Stimulated activated CD4-positive, alpha-beta T cell treated with anti-CD3 and anti-CD28 coated beads, Interleukin-4, amount 100 ng/mL, for 48 hours (primary cell): ENCODE measurements at places on chromosomes 13 and 19.

DNA sequence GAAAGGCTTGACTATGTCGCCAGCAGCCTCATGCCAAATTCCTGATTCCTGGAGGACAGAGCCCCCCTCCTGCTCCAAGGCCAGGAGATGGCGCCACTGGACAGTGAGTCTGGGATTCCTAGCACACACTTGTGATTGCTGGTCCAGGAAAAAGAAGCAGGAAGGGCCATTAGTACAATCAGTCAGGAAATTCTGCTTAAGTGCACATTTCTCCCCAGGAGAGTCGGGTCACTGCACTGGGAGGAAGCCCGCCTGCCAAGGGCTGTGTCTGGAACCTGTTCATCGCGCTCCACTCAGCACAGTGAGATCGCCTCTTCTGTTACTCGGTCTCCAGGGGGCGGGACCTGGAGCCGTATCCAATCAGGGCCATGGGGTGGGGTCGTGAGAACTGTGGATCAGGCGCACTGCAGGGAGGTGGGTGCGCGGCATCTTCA, 65.1 kb downstream of the ZNF823 start:
- peak; percentile 17 for DNase-seq

GRCh38 chr19:2507109-2507508, 31.2 kb downstream of the GADD45B start:
- DNase-seq = no peak

DNA sequence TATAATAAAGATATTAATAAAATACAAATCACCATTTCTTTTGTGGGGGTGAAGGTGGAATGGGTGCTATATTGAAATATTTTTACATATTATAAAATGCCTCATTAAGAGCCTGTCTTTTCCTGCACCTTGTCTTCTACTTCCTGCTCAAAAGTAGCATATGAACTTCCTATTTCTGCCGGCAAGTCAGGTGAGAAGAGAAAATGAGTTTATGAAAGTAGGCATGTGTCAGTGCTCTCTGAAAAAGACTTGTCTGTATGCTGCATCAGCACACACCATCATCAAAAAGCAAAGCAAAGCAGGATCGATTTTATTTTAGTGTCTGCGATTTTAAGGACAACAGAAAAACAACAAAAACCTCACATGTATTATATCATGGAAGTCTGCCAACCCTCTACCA, 114.2 kb downstream of the RAP2A start:
- DNase-seq = no peak

DNA sequence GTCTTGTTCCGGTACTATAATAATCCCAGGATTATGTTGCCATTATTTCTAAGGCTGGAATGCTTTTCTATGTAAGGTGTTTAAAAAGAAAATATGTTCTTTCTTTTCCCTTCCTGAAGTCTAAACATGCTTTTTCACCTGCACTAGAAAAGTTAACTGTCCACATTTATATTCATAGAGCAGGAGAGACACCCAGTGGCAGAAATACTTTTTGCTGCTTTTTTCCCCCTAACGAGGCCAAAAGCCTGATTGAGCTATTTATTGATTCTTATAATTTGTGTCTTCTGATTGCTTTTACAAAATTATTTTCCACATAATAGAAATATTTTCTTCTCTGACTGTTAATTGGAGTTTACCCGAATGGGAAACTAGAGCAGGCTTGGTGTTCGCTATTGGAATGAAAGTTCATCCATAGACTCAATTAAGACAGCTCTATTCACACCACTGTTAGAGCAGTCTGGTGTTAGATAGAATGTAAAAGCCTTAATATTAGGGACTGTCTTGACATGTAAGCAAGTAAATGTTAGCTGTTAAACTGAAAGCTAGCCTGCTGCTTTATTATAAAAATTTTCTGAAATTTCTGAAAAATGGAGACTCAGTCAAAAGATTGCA, 15.8 kb downstream of the GPR180 start:
- DNase-seq = no peak

DNA sequence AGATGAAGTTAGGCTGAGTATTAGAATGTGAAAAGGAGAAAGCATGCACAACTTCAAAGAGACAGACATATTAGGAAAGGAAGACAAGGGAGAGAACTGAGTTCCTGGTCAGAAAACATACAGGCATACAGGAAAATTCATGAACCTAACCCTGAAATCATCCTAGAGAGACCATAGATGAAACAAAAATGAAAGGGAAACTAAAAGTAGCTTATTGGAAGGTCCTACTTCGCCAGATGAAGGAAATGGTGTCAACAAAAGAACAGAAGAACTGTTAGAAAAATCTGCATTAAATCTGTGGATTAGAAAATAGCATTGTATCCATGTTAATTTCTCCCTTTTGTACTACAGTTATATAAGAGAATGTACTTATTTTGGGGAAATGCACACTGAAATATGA, 169.0 kb upstream of the UFM1 start:
- DNase-seq = no peak

DNA sequence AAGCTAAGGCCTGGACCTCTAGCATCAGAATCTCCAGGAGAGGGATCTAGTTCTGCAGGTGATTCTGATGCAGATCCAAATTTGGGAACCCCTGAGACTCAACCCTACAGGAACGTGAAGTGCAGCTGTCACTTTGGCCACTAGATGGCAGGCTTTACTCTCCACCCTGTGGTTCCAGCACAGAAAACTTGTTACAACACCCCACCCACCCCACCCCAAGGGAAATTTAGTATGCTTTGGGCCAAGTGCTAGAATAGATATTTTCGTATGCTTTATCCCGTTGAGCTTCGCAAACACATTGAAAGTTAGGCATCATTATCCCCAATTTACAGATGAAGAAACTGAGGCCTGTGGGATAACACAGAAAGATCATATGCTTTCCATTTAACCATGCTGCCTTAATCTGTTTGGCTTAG, 232.0 kb downstream of the B3GLCT start:
- peak; percentile 45 for DNase-seq

- no peak for DNase-seq
Measured at GRCh38 chr19:38290631-38291147, 13.4 kb upstream of the C19orf33 start.

DNA sequence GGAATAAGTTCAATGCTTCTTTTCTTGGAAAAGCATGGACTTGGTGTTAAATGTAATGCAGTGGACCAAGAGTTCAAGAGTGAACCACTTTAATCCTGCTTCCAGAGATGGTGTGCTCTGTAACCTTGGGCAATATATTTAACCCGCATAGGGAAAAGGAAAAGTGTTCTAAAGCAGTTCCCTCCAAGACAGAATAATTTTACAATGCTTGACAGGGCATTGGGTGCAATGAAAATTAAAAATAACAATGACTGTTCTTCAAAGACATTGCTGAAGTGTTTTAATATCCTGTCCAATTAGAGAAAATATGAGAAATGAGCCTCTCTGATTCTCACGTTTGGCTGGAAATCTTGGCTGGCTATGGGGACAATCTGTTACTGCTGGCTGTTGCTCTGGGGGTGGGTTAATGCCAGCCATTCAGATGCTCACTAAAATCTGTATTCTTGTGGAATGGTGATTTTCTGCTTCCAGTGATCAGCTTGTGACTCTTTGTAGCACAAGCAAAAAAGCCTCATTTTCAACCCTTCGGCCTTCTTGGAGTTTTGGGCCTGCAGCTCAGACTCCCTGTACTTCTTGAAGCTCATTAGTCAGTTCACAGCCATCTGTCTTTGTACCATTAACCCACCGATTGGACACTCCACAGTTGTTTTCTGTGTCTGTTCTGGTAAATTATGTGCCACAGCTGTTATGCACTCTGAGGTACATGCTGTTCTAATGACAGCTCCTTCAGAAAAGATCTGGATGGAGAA, 310.6 kb downstream of the LMO7 start:
- no peak for DNase-seq

- no peak for DNase-seq
Measured at GRCh38 chr13:73508841-73509240, 450.0 kb downstream of the KLF5 start.

DNA sequence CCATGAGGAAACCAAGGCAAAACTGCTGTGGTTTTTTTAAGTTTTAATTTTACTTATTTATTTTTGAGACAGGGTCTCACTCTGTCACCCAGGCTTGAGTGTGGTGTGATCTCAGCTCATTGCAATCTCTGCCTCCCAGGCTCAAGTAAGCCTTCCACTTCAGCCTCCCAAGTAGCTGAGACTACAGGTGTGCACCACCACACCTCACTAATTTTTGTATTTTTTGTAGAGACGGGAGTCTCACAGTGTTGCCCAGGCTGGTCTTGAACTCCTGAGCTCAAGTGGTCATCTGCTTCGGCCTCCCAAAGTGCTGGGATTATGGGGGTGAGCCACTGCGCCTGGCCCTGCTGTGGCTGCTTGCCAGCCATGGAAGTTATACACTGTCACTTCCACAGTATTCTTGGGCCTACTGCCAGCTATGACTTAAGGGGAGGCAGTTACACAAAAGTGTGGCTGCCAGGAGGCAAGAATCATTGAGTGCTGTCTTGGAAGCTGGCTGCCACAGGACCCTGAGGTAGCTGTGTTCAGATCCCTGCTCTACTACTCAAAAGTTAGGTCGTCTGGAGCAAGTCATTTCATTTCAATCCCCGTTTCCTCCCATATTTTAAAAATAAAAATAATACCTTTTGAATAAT, 12.7 kb downstream of the FARP1 start:
- no peak for DNase-seq

GRCh38 chr19:14400951-14401431, 18.1 kb downstream of the DDX39A start:
- DNase-seq = no peak

DNA sequence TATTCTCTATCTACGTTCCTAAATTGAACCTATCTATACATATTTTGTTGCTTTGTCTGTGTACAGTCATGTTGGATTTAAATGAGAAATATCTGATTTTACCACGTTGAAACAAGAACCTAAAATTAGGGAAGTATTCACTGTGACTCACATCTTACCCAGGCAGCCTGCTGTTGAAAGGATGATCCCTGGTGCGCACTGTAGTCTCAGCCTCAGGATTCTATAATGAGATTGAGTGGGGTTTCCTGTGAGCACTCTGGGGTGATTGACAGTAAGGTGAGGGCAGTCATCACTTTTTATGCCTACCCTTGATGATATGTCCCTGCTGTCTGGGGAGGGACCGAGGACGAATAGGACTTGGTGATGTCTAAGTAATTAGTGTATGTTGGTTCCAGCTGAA, 35.4 kb downstream of the PCCA start:
- DNase-seq = no peak

DNA sequence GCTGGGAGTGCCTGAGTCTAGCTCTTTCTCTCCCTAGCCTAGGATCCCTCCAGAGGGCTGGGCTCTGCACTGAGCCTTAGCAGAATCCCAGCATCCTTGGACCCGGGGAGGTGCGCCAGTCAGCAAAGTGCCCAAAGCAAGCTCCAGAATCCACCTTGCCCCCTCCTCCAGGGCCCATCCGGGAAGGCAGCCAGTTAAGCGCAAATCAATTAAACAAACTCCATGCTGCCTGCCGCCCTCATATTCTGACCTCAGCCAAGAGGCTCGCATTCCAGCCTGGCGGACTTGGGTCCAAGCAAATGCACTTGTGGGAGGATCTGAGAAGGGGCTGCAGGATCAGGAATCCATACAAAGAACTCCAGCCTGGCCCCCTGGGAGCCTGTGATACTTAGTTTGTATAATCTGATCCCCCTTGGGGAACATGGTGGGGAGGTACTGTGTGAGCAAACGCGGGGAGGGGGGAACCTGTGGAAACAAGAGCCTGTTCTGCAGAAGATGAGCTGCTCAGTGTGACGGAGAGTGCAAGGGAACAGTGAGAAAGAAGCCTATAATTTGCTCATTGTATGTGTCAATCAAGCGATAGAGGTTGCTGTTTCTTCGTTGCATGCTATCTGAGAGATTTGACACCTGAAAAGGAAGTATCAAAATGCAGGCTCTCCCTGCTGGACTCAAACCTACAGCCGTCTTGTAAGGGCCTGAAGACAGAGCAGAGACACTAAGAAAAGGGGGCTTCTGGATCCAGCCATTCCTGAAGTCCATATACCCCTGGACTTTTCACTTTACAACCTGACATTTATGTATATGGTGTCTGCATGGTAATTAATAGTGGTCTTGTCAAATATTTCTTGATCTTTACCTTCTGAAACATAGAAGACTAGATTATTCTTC, 29.4 kb downstream of the ZNRF4 start:
- DNase-seq = no peak

GRCh38 chr19:44303976-44304568, 753 bp downstream of the ZNF235 start:
- no peak for DNase-seq

GRCh38 chr13:58594747-58595600, 963.4 kb downstream of the PCDH17 start:
- no peak for DNase-seq

DNA sequence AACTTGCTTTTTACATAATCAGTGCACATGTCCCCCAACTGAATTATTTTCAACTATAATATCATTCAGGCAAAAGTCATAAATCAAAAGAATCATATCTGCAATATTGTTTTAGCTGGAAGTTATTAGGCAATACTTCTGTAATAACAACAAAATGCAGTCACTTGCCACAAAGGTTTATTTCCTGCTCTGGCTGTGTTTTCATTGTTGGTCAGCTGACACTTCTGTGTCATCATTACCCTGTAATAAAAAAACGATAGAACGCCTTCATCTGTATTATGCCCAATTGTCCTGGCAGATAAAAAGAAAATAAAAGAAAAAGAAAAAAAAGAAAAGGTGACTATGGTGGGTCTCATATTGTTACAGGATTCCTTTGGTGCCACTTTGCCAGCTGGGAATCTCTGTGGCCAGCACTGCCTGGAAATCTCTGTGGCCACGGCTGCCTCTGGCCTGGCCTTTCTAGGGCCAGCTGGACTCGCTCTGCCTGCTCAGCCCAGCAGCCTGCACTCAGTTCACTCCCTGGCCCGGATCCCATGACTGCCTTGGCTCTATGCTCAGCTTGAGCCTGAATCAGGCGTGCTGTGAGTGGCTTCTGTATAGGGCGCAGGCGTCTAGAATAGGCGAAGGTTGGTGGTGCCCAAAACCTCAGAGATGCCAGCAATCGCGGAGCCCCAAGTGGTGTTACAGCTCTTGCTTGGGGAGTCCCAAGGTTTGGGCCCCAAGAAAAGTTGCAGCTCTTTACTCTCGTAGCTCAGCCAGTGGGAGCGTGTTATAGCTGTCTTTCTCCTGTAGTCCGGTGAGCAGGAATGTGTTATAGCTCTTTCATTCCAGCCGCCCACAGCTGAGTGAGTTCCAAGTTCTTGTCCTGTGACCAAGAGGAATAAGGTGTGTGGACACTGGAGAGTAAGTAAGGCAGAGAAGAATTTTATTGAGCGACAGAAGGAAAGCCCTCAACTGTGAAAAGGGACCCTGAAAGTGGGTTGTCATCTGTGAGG, 1227.1 kb downstream of the SLITRK1 start:
- no peak for DNase-seq

GRCh38 chr13:95056266-95056665, 245.0 kb downstream of the ABCC4 start:
- DNase-seq = no peak

GRCh38 chr19:14379294-14380065, 1.8 kb upstream of the ADGRE5 start:
- no peak for DNase-seq

DNA sequence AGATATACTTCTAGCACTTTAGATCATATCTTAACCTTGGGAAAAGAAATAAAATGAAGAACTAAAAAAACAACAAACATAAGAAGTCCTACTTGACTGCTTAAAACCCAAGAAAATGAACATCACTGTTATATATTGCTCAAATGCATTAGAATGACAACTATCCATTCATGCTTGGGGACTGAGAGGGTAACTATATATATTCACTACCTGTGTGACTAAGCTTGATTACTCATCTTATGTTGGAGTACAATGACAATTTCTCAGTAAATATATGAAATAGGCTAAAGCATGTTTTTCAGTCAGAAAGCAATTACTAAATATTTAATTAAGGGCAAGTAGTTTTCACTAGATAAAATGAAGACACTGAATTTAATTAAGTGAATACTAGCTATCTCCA, 40.1 kb downstream of the ZC3H13 start:
- DNase-seq = no peak

GRCh38 chr13:99322297-99323103, 15.3 kb upstream of the GPR183 start:
- DNase-seq = no peak
